Spleen (tissue), 13 donors: ENCODE measurements at places on chromosomes 3 and 15.

- DNase-seq = no peak
Observed at GRCh38 chr15:70066447-70066846, 31.3 kb downstream of the TLE3 start.

GRCh38 chr15:64048781-64049460, 2.6 kb upstream of the DAPK2 start:
- DNase-seq = no peak

DNA sequence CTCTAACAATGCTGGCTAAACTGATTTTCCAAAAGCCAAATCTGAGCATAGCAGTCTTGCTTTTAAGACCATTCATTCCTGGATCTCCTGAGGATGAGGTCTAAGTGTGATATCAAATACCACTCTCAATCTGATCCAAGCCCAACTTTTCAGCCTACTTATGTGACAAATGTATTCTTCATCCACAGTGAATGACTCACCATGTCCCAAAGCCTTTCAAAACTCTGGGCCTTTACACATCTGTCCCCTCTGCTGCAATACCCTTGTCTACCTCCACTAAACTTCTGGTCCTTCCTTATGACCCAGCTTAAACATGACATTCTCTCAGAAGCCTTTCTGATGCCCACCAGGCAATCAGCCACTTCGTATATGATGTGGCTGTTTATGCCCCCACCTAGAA, 4.6 kb downstream of the ANAPC13 start:
- no peak for DNase-seq

DNA sequence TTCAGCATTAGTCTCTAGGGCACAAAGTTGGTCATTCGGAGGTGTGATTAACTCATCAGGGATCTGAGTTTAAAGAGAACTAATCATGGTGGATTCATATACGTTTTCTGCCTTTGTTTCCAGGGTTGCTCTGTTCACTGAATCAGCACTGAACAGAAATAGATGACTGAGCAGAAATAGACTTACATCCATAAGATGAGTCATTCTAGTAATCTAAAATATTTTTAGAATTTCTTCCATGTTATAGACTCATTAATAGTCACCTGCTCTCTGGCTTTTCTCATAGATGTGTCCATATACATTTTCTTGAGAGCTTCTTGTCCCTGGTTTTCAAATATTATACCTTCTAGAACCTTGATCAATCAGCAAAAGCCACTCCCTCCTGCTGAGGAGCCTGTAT, 837.6 kb upstream of the DPPA4 start:
- no peak for DNase-seq

GRCh38 chr15:68369931-68370767, 61.8 kb downstream of the ITGA11 start:
- no peak for DNase-seq

DNA sequence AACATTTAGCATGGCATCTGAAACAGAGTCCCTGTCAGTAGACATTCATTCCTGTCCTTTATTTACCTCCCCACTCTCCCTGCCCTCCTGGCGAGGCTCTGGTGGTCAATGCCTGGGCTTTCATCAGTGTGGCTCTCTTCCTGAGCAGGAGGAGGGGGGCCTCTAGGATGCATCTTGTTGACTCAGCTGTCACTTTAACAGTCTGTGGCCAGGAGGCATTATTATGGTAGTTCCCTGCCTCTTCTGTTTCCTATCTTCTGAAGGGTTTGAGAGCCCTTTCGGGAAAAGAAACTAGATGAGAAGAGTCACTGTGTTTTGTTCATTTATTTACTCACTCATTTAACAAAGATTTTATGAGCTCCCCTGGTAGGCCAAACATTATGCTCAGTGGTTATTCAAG, 2.4 kb upstream of the PPP1R14D start:
- no peak for DNase-seq

DNA sequence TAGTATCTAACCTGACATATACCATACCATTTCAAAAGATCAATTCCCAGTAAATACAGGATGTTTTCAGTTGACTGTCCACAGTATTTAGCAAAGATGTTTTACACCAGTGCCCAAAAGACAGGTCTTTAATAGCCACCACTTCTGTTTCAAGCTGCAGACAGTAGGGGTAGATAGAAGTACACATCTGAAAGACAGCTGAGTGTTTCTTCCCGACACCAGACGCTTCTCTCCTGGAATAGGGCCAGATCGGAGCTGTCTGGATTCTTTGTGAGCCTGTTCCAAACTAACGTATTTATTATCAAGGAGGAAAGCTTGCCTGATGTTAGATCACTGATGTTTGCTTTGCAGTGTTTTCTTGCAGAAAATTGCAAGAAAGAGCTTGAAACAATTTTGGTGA, 136.1 kb upstream of the RBMS3 start:
- DNase-seq = no peak

- no peak for DNase-seq
Observed at GRCh38 chr3:115245438-115245837, 98.3 kb upstream of the ZBTB20 start.

GRCh38 chr3:12175844-12176453, 17.2 kb upstream of the TIMP4 start:
- DNase-seq = peak; percentile 83

DNA sequence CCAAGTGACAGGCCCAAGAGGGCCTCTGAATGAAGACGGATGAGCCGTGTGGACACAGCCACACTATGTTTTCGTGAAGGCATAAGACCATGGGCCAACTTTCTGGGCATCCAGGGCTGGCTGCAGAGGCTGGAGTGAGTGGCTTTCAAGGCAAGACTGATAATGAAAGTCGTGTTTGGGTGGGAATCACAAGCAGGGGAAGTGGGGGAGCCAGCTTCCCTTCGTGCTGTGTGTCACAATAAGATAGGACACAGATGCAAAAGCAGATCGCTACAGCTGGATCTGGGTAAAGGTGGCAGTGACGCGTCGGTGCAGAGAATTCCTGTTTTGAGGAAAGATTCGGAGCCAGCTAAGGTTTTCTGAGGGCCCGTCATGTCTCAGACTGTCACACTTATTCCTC, 309.8 kb upstream of the CTDSPL start:
- no peak for DNase-seq

- no peak for DNase-seq
Observed at GRCh38 chr3:69126216-69126615, 3.8 kb upstream of the LMOD3 start.

DNA sequence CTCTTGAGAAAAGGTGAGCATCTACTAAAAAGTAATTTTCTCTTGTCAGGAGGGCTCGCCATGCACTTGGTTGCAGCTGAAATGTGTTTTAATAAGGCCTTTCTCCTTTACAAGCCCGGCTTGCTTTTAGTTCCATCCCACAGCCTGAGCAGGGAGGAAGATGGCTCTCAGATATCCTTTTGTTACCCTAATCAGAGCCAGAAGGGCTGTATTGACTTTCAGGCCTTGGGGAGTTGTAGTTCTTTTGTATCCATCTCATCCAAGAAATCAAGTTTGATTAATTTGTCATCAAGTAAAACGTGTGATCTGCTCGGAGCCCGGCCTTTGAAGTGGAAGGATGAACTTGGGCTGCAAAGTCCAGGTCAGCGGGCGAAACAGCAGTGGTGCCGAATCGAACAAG, 52.9 kb downstream of the EIF4E3 start:
- no peak for DNase-seq

DNA sequence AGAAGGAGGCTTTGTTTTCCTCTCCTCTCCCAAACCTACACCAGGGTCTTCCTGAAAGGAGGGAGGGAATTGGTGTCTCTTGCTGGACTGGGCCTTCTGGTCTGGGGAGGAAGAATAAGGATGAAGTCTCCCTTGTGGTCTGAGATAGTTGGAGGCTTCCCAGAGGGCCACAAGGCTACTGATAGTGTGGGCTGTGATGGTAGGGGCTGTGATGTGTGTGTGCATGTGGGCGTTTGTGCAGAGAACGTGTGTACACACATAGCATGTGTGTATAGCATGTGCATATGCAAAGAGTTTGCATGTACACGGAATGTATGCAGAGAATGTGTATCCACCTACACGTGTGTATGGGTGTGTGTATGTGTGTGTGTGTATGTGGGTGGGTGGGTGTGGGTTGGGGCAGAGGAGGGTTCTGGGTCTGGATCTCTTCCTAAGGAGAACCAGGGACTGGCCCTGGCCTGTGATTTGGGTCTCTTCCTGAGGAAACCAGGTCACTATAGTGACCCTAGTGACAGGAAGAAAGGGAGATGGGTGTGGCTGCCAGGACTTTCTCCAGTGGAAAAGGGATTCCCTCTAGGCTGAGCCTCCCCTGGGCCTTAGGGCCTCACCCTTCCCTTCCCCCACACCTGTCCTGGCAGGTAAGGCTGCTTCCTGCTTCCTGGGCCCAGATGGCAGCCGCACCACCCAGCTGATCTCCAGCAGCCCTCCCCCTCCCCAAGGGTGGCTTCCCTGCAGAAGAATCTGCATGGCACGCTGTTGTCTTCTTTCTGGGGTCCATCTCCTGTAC, 1.7 kb downstream of the FLNB start:
- DNase-seq = no peak

GRCh38 chr3:193821151-193821668, 228.2 kb downstream of the OPA1 start:
- DNase-seq = no peak

- no peak for DNase-seq
Observed at GRCh38 chr15:81852411-81853149, 193.2 kb downstream of the MEX3B start.

GRCh38 chr15:68601206-68602197, 22.7 kb downstream of the CORO2B start:
- DNase-seq = peak; percentile 59

DNA sequence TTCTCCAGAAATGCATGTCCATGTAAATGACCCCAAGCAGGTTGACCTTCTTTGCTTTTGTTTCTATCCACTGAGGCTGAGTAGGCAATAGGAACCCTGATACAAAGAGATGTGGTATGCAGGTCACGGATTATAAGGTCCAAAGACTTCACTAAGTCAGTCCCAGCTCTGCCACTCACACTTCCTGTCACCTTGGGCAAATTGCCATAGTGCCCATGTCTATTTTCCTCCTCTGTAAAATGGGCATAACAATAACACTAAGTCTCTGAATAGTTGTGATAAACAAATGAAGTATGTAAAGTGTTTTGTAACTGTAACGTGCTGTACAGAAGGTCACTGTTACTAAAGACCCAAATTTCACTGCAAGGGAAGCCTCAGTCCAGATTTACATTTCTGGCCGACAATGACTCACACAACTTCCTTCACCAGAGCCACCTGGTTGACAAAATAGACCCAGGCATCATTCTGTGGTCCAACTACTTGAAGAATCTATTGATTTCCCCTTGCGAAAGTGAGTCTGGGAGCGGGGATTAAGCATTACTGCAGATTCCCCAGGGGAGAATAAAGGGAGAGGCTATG, 175.4 kb upstream of the LPP start:
- DNase-seq = no peak

DNA sequence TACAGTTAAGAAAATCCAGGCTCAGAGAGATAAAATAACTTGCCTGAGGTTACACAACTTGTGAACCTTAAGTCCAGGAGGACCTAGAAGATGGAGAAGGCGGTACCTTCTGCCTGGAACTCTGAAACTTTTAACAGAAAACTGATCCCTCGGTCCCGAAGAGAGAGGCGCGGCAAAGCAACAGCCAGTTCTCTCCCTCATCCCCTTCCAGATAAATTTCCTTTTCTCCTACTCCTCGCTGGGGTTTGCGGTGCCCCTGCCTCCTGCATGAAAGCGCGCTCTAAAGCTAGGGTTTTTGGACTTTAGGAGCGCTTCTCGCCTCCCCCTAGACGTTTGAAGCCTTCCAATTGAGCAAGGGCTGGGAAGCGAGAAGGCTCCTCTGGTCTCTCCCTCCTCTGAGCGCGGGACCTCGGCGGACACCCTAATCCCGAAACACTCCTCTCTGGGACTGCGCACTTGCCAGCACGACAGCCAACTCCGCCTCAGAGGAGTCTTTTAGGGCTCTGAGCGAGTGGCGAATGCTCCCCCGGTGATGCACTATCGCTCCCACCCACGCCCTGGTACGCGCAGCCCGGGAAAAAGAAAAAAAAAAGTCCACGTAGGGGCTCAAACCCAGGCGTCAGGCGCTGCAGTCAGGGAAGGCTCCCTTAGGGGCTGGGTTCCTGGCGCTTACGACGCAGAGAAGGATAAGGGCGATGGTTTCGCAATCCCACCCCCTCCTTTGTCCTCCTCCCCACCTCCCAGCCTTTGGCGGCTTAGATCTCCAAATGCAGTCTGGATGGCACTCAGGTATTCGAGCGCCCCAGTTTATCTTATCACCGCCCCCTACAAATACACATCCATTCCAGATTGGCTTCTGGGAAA, 7.9 kb upstream of the EOMES start:
- no peak for DNase-seq

DNA sequence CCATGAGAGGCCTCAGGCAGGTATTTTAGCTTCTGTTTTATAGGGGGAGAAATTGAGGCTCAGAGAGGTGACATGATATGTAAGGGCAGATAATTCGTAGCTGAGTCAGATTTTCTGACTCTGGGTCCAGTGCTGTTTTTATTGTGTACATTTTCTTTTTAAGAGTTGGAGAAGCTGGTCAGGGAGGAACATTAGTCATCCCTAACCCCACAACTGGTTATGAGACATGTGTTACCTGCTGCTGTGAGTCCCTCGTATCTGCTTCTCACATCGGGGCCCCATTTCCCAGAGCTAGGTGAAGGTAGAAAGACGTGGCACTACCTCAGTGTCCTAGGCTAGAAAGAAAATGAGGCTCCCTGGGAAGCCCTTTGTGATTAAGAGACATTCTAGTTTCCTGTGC, 28.6 kb downstream of the GALNT15 start:
- no peak for DNase-seq

DNA sequence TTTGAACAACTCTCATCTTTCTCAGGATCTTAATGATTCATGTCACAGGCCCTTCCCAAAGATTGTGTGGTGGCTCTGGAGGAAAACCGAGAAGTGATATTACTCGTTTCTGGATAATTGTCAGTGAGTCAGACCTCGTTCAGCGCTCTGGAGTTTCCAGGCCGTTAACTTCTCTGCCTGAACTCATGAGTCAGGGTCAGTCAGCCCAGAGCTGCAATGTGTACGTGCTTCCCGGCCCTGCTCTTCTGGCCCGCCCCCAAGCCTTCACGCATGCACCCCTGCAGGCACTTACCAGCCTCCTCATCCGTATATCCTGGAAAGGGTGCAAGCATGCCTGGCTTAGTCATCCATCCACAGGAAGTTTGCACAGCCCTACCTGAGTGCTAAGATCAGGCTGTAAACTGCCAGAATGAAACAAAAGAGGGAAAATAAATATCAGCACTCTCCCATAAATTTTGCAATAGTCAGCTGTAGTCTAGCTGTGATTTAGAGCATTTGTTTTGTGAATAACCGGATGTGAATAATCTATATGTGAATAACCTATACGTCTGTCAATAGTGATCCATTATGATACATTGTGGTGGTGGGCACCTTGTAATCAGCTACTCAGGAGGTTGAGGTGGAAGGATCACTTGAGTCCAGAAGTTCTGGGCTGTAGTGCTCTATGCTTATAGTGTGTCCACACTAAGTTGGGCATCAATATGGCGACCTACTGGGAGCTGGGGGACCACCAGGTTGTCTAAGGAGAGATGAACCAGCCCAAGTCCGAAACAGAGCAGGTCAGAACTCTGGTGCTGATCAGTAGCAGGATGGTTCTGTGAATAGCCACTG, 35.3 kb upstream of the SEMA4B start:
- no peak for DNase-seq

- DNase-seq = no peak
Observed at GRCh38 chr3:8097690-8098089, 403.9 kb upstream of the LMCD1 start.

GRCh38 chr3:135237371-135238143, 442.5 kb downstream of the EPHB1 start:
- DNase-seq = no peak

- no peak for DNase-seq
Observed at GRCh38 chr15:78625606-78626280, 4.9 kb upstream of the CHRNA3 start.
